ENCODE measurements at places on chromosomes 4 and X. TPM values are rescaled to one million over a fixed set of nuclear protein-coding genes. Genes with fewer than 3 reads are reported as not detected.

DNA sequence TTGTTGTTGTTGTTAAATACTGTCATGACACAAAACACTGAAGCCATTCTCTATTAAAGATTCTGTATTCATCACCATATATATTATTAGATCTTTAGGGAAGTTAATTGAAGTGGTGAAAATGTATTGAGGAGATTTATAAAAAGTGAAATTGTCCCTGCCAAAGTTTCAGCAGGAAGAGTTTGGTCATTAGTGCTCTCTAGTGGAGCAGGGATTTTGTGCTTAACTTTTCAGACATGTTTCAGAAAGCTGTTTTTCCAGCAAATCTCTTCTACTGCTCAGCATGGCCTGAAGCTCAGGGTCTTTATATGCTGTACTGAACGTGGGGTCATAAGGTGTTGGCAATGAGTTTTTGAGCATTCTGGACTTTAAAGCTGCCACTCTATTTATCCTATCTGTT, 36.7 kb upstream of the CXXC4 start:
- H3K27ac ChIP-seq, result no peak overlapping the region
- no peak for DNase-seq
- H3K4me1 ChIP-seq, result no peaks in the 10 kb centered on the region
- no peak overlapping the region for H3K4me3 ChIP-seq
- no peaks in the 10 kb centered on the region for H3K27me3 ChIP-seq
- H3K36me3 ChIP-seq, result no peaks in the 10 kb centered on the region

DNA sequence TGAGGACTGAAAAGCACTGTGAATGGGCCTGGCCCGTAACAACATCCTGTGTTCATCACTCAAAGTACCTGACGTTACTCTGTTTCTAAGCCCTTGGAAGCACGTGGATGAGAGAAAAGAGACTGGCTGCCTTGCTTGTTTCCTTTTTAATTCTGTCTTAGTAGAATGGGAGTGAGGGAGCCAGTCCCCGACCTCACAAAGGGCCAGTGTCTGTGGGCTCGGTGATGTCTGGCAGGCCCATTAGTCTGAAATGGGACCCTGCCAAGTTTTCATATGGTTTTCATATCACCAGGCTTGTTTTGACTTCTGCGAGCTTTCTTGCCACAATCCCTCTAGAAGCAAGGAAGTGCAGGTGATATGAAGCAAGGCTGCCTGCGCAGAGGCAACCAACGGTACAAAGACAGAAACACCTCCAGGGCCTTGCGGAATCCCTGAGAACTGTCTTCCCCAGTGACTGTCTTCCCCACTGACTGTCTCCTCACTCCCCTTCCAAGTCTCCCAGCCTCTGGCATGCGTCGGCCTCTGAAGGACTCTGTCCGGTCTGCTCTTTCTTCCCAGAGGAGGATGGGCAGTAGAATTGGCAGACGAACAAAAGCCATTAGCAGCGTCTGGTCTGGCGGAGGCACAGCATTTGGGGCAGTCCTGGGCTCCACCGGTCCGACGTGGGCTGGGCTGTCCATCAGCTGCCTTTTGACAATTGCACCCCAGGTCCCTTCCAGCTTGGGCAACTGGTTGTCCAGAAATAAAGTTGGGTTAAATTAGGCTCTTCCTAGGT, 20.2 kb upstream of the RASL11B start:
- no peaks in the 10 kb centered on the region for H3K36me3 ChIP-seq
- no peak overlapping the region for H3K27ac ChIP-seq
- H3K4me3 ChIP-seq, result no peak overlapping the region

- H3K36me3 ChIP-seq, result no peaks in the 10 kb centered on the region
- no peak for DNase-seq
- no peaks in the 10 kb centered on the region for H3K4me1 ChIP-seq
- no peak overlapping the region for H3K4me3 ChIP-seq
These were observed 126.2 kb downstream of the MAPK10 start for GRCh38 chr4:86233681-86234080.

DNA sequence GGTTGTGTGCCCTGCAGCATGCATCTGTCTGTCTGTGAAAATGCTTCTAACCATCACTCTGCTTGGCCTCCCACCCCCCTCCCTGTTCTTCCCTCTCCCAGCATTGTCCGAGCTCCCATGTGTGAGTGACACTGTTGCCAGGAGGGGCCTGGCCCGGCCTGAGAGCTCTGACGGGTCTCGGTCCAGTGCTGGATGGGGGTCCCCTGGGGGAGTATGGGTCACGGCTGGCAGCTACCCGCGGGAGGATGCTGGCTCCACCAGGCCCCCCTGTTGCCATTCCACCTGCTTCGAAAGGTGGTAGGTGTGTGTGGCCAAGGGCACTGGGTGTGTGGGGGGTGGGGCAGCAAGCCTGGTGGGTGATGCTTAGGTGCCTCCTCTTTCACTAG, 3.6 kb downstream of the NLGN3 start:
- no peak for DNase-seq
- H3K36me3 ChIP-seq, result no peaks in the 10 kb centered on the region
- H3K4me1 ChIP-seq, result no peaks in the 10 kb centered on the region
- no peaks in the 10 kb centered on the region for H3K27me3 ChIP-seq

GRCh38 chrX:26597981-26598380, 382.0 kb downstream of the MAGEB5 start:
- no peaks in the 10 kb centered on the region for H3K4me1 ChIP-seq
- H3K4me3 ChIP-seq, result no peak overlapping the region
- DNase-seq, result no peak
- no peaks in the 10 kb centered on the region for H3K27me3 ChIP-seq
- no peak overlapping the region for H3K27ac ChIP-seq
- no peaks in the 10 kb centered on the region for H3K36me3 ChIP-seq

DNA sequence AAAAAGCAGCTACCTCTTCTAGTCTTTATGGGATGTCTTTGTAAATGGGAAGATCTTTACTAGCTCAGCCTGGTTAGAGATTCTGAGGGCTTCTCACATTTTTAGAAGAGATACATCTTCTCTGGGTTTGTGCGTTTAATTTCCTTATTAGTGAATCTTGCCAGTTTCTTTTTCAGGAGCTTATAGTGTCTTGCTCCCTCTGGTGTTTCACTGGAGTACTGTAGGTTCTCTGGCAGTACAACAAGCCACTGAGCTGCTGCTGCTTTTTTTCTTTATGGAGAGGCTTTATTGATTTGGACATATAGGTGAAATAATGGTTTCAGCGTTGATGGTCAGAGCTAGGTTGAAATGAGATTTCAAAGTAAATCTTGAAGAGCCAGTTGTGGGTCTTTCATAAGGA, 82.9 kb downstream of the LAS1L start:
- no peaks in the 10 kb centered on the region for H3K36me3 ChIP-seq
- H3K27ac ChIP-seq, result no peak overlapping the region
- H3K4me1 ChIP-seq, result no peaks in the 10 kb centered on the region
- no peaks in the 10 kb centered on the region for H3K27me3 ChIP-seq
- no peak overlapping the region for H3K4me3 ChIP-seq

GRCh38 chrX:120727911-120728310, 98.1 kb upstream of the C1GALT1C1 start:
- no peak overlapping the region for H3K4me3 ChIP-seq
- H3K36me3 ChIP-seq, result no peaks in the 10 kb centered on the region
- no peaks in the 10 kb centered on the region for H3K27me3 ChIP-seq
- no peak overlapping the region for H3K27ac ChIP-seq

DNA sequence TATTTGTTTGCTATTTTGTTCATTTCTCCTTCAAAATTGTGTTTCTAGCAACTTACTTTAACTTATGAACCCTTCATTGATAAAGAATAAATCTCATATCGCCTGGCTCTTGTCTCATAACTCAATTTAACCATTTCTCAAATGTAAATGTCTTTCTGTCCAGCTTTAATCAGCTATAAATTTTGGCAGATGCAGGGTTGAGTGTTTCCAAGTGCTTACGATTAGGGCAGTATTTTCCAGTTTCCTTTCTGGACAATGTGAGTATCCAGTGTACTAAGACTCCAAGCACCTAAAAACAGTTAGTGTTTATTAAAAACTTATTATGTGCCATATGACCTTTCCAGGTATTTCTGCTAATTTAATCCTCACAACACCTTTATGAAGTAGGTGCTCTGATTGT, 218.6 kb upstream of the GK2 start:
- no peak for DNase-seq
- no peak overlapping the region for H3K4me3 ChIP-seq
- no peaks in the 10 kb centered on the region for H3K36me3 ChIP-seq
- H3K27me3 ChIP-seq, result no peaks in the 10 kb centered on the region
- no peaks in the 10 kb centered on the region for H3K4me1 ChIP-seq

The APEX2 gene
- total RNA-seq, result 6.1 TPM

The HTN1 gene
- not detected for total RNA-seq

Measured in uterus (tissue), 4 donors.